ENCODE measurements at places on chromosomes 1 and 21.

DNA sequence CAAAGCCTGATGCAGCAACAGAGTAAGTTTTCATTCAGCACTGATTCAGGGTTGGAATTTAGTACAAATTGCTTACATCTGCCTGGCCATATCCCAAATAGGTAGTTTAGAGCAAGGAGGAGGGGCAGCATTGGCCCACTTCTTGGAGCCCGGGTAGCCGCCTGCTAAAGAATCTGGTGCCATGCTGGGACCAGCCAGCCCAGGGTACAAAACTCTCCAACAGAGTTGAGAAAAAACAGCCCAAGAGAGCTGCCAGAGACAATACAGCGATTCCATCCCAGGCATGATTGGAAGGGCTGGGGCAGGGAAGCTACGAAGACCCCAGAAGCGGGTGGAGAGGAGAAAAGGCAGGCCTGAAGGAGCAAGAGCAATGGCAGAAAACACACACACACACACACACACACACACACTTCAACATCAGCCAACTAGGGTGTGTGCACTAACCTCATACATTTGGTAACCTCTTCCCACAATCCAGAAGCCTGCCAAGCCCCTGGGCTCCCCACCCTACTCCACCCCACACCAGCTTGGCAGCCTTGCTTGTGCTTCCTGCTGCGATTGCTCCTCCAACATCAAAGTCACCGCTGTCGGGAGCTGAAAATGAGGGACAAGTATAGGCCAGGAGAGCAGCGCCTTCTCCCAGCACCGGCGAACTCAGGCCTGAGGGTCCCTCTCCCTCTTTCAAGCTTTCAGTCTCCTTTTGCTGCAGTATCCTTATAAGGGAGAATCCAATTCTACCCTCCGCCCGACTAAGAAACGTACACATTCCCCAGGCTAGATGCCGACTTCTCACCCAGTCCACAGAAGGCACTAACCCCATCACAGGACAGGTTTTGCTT, 1.2 kb downstream of the PIK3C2B start:
- DNase-seq: no peak

GRCh38 chr1:224825525-224826000, 103.9 kb upstream of the DNAH14 start:
- no peak for DNase-seq

- DNase-seq: no peak
These were observed 6.8 kb upstream of the TEKT2 start for GRCh38 chr1:36076979-36077573.

GRCh38 chr21:27083144-27083543, 116.3 kb upstream of the ADAMTS5 start:
- DNase-seq: no peak

GRCh38 chr1:183575606-183576005, 14.7 kb downstream of the NCF2 start:
- no peak for DNase-seq

DNA sequence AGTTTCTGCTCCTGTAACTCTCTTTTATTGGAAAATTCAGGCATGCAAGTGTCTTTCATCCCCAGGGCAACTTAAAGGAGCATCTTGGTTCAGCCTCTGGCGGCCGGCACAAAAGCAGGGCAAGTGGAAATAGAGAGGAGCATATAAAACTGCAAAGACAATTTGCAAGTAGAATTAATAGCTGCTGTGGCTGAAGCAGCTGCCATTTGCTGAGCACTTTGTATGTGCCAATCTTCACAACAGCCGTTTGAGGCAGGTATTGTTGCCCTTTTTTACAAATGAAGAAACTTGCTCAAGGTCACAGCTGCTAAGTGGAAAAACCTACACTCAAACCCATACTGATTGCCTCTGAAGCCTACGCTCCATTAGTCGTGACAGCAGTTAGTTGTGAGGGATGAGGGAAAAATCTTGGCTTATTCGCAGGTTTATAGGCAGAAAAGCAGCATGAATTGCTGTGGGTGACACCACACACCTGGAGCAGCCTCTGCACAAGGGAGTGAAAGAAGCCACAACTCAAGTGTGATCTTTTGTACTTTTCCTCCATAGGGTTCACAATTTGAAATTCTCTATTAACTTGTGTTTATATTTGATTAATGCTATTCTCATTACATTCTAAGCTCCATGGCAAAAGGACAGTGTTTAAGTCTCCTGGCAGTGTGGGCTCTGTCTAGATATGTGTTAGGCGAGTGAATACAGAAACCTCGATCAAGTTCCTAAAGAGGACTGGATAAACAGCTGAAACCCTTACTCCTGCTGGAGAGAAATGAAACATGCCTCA, 99.0 kb upstream of the BEND5 start:
- no peak for DNase-seq

DNA sequence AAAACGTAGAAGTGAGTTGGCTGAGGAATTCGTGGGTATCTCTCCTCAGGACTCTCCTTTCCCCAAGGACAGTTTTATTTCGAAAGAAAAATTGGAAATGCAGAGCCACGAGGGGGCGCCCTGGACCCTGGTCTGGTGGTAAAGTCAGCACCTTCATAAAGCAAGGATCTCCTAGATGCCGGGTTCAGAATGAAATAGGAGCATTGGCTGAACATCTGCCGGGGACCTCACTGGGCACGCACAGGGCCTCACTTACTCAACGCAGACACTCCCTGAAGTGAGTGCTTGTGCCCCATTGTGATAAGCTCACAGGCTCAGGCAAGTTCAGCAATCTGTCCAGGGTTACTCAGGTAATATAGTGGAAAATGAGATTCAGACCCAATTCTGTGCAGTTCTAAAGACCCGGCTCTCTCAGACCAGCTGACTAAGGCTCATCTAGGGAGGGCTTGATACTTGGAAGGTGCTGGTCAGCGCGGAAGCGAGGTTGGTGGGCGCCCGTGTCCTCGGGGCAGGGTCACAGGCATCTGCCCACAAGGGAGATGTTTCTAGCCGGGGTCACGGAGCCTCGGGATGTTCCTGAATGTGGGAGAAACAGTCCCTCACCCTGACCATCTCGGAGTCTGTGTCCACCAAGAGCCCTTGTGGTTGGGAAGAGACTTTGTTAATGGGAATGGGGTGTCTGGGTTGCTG, 55.7 kb upstream of the ETV3 start:
- DNase-seq: peak; percentile 52

DNA sequence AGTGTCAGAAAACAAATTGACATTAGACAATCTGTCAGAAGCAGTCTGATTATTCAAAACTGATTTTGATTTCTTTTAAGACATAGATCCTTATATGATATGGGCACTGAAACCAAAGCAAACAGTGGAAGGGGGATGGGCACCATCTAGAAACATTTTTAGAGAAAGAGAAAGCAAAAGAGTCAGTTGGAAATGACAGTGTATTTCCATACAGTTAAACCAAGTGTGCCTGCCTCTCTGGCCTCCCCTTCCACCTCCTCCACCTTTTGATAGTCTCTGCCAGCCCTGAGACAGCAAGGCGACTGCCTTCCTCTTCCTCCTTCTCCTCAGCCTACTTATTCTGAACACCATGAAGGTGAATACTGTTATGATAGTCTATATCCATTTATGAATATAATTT, 949.7 kb downstream of the AMY1C start:
- no peak for DNase-seq

- DNase-seq: no peak
These were observed 140.8 kb upstream of the RAB4A start for GRCh38 chr1:229130028-229130668.

GRCh38 chr1:203555076-203555475, 61.1 kb downstream of the OPTC start:
- DNase-seq: no peak

DNA sequence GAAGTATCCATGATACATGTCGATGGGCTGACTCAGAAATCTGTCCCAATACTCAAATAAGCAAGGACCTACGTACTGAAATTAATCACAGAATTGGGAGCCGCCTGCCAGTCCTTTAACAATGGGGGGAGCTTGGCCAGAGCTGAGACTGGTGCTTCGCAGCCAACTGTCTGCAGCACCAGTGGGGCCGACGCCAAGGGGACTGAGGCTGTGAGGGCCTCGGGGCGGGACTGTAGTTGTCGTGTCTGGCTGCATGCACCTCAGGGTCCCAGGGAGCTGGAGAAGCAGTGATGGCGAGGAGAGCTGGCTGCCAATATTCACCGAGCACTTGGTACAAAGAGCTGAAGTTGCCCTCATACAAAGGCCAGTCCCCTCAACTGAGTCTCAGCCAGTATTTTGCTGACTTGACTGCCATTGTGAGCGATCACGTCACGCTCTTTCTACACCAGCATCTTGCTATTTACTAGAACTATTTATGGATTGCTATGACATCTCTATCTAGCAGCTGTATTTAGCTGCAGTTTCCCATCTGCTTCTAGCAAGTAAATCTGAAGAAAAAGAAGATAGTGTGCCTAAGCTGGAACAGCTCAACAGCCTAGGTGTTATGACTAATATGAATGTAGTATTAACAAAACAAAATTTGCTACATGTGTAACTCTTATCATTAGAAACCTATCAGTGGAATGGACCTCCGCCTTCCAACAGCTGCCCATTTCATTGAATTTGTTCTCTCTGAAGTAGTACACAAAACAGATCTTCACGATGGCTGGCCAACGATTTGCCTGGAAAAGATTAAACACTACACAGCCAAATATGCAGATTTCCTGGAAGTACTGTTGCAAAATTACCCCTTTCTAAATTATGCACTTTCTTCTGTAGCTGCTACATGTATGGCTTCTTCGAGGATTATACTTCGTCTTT, 29.1 kb downstream of the EVI5 start:
- DNase-seq: no peak

DNA sequence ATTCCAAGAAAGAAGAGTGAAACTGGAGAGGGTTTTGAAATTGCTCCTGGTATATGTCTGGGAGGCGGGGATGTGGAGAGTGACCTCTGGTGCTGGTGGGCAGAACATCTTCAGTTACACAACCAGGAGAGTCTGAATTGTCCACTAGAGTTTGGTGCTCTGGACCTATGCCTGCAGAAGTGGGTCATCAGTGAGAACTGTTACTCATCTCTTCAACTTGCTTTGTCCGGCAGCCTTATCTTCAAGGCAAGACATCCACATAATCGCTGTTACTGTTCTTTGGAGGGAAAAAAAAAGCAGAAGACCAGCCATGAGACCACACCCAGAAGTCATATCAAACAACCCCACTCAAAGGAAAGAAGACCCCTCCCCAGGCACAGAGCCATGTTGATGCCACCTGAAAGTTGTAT, 14.9 kb downstream of the SH2D1B start:
- no peak for DNase-seq

DNA sequence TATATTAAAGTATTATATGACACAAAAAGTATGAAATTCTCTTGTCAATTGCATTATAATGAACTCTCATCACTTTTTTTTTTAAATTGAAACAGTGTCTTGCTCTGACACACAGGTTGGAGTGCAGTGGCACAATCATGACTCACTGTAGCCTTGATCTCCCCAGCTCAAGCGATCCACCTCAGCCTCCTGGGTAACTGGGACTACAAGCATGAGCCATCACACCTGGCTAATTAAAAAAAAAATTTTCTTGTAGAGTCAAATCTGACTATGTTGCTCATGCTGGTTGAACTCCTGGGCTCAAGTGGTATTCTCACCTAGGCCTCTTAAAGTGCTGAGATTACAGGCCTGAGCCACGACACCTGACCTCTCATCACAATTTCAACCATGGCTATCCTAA, 259.3 kb downstream of the S1PR1 start:
- no peak for DNase-seq

DNA sequence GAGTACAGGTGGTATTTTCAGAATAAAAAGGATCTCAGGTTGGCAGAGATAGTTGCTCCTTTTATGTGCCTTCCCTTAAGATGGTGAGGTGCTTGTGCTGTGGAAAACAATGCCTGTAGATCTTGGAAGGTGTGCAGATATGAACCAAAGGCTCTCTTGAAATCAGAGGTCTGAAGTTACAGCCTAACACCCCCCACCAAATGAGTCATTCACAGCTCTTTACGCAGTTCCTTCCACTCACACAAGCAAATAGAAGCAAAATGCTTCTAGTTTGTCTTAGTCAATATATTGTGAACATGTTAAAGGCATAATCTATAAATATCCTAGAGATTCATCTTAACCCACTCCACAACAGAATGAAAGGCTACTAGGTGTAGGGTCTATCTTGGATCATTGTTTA, 128.9 kb upstream of the NR5A2 start:
- no peak for DNase-seq

GRCh38 chr1:117512728-117513321, 93.0 kb upstream of the TENT5C start:
- no peak for DNase-seq

GRCh38 chr1:159577446-159577845, 10.2 kb upstream of the APCS start:
- no peak for DNase-seq

DNA sequence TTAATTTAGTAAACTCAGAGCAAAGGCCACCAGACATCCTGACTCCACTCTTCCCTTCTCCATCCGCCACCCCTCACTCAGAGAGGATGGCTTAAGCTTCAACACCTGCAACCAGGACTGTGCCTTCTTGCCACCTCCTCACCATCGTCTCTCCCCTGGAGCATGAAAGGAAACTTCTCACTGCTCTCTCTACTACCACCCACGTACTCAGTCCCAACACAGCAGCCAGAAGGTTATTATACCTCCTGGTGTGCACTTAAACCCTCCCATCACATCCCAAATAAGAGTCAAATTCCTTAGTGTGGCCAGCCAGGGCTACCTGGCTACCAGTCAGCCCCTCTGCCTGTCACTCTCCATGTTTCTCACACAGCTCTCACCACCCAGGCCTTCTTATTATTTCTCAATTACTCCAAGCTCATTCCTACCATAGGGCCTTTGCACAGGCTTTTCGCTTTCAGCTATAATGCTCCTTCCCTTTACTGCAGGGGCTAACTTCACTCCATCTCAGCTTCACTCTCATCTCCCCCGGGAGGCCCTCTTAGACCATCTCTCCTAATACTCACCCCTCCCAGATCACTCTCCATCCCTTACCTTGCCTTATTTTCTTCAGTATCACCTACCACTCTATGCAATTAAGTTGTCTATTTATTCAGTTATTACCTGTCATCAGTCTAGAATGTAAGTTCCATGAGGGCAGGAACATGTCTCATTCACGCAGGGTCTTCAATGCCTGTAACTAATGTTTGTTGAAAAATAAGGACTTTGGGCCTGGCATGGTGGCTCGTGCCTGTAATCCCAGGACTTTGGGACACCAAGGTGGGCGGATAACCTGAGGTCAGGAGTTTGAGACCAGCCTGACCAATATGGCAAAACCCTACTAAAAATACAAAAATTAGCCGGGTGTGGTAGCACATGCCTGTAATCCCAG, 137.5 kb downstream of the TOMM20 start:
- no peak for DNase-seq

DNA sequence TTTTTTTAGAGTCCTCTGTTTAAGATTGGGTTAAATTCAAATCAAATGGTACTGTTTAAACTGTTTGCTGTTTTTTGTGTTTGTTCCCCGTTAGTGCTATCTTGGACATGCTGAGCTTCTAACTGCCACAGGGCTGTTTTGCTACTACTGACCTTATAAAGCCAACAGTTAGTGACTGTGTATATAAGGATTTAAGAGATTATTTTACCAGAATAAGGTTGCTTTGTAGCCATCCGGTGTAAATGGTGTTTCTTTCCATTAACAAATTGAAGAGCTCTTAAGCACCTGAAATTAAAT, 37.0 kb downstream of the ZNF281 start:
- DNase-seq: no peak

Measured in stimulated activated CD4-positive, alpha-beta T cell treated with anti-CD3 and anti-CD28 coated beads, Interleukin-1b, Interleukin-23, amount 100 ng/mL, for 24 hours (primary cell).